Stimulated activated CD8-positive, alpha-beta memory T cell treated with anti-CD3 and anti-CD28 coated beads, Interleukin-7, amount 100 ng/mL, for 24 hours (primary cell): ENCODE measurements at places on chromosomes 4 and X.

DNA sequence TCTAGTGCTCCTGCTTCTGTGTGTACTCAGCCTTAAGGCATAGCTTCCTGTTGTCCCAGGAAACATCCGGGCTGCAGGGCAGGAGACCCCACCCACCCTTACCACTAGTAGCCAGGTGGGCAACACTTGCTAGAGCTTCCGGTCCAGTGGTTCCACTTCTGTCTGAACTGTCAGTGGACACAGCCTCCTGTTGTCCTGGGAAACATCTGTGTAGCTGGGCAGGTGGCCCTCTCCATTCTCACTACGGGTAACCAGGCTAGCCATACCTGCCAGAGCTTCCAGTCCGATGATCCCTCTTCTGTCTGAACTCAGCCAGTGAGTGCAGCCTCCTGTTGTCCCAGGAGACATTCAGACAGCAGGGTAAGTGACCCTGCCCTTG, 372.2 kb downstream of the INPP4B start:
- DNase-seq, result no peak

DNA sequence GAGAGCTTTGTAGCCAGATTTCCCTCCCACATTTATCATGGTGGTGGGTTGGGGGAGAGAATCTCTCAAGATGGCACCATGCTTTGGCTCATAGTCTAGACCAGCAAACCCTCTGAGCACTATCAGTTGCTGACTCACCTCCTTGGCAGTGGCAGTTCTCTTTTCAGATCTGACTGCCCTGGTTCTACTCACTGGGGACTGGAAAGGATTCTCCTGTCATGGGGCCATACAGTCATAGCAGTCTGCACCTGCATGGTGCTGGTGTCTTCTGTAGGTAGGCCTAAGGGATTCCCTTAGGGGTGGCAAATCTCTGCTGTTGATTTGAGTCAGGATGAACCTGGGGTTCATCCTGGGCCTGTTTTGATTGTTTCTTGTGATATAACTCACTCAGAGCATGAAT, 2.6 kb downstream of the TEX13B start:
- no peak for DNase-seq

DNA sequence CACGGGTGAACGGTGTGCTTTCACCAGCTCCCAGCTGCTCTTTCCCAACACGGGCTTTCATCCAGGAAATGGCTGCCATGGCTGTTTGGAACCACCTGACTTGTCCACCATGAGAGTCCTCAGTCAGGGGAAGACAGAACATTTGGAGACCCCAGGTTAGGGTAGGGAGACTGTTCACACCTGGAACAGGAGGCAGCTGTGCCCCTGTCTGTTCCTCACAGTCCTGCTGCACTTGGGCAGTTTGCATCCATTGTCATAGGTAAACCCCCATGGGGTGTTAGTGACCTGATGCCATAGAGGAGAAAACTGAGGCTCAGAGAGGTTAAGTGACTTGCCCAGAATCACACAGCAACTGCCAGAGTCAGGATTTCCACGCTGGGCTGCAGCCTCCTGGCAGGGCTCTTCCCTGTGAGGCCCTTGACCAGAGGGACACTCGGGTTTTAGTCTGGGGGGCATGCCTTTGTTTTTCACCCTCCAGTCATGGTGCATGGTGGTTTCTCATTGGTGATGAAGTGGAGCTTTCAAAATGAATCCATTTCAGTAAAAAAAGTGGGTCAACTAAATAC, 54.5 kb downstream of the TRMT44 start:
- no peak for DNase-seq

GRCh38 chr4:186886759-186887158, 163.1 kb upstream of the FAT1 start:
- DNase-seq, result no peak

DNA sequence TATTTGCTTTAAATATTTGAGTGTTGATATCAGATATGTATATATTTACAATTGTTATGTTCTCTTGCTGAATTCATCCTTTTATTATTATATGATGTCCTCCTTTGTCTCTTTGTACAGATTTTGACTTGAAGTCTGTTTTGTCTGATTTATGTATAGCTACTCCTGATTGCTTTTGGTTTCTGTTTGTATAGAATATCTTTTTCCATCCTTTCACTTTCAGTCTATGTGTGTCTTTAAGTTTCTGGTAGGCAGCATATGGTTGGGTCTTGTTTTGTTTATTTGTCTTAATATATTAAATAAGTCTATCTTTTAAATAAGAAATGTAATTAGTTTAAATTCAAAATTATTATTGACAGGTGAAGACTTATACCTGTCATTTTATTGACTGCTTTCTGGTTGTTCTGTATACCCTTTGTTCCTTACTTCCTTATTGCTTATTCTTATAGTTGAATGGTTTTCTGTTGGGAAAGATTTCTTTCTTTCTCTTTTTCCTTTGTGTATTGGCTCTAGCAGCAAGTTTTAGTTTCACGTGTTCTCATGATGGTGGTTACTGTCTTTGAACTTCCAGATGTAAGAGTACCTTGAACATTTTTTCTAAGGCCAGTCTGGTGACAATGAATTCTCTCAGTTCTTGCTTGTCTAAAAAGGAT, 31.1 kb downstream of the RAB28 start:
- no peak for DNase-seq

GRCh38 chr4:151227731-151228130, 49.2 kb upstream of the PRSS48 start:
- DNase-seq, result no peak

DNA sequence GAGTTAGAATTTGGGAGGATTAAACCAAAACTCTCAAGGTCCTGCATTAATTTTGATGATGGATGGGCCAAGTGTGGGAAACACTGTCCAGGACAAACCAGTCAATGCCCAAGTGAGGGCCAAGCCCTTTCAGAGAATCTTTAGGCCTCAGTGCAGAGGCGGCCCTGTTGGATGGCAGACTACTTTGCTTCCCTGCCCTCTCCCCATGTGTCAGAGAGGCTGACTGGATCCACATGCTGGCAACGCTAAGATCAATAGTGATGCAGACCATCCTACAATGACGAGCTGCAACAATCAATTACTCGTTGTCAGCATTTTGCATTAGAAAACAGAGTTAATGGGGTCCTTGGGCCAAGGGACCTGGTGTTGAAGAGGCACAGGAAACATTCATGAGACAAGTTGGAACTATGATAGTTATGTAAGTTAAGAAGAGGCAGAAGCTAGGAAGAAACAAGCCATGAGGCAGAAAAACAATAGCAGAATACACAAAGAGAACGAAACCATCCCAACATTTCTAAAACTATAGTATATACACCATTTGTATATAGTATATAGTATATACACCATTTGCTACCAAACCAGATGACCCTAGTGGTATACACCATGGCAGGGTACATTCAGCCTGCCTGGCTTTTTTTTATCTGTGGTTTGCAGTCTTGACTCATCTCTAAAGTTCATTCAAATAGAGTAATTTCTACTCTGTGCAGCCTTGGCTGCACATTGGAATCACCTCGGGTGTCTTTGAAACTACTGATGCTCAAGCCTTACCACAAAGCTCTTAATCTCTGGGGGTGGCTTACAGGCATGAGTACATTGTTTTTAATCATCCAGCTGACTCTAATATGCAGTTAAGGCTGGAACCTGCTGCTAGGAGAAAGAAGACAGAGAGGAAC, 147.7 kb upstream of the GYPA start:
- DNase-seq, result no peak

DNA sequence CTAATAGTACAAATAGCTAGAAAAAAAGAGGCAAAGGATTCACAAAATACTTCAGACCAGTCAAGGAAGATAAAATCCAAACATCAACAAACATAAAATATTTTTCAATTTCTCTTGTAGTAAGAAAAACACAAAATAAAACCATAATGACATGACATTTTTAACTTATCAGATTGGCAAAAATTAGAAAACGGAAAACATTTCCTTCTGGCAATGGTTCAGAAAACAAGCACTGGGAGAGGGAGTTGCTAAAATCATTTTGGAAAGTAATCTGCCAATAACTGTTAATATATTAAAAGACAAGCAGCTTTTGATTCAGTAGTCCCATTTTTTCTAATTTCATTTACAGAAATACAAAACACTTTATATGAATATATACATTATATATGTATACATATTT, 26.1 kb downstream of the TKTL2 start:
- DNase-seq, result no peak

DNA sequence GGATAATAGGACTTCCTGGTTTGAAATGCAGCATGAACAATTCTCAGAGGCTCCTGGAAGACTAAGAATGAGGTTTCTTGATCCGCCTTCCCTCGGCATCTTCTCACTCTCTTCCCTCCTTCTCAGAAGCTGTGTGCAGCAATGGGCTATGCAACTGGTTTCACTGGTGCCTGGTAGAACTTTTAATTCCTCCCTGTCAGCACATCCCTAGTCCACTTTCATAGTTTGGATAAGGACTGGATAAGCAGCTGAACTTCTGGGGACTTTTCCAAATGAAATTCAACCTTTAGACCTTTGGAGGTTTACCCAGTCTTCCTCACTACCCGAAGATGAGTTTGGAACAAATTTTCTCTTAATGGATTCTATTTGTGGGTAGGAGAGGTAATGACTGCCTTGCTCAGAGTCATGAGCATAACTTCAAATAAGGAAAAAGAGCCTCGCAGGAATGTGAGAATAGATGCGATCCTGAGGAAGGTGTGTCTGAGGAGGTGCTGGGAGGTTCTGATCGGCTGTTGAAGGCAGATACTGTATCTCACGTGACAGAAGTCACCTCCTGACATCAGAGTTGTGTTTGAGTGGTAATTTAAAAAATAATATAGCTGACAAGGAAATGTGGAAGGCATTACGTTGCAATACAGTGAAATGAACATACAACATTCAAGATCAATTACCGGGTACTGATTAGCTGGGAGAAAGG, 56.0 kb upstream of the HAND2 start:
- no peak for DNase-seq

GRCh38 chr4:53592122-53592521, 836 bp upstream of the LNX1 start:
- DNase-seq, result no peak

DNA sequence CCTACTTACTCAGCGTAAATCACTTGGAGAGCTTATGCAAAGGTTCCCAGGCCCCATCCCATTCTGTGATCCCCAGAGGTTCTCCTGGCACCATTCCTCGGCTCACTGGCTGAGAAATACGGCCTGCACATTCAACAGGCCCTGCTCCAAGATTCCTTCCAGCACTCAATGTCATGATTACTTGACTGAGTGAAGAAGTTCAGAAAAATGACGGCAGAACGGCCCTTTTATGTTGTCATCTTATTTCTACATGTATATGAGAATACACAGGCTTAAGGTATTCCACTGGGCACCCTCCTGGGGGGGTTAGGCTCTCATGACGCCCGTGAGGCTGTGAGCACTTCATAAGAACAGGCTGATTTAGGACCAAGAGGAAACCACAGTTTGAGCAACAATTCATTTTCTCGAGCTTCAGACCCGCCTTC, 190.6 kb downstream of the NSUN7 start:
- no peak for DNase-seq

- DNase-seq, result no peak
These were observed 20.3 kb downstream of the APOO start for GRCh38 chrX:23887451-23887850.

GRCh38 chr4:156949373-156949814, 22.2 kb downstream of the PDGFC start:
- DNase-seq, result no peak

DNA sequence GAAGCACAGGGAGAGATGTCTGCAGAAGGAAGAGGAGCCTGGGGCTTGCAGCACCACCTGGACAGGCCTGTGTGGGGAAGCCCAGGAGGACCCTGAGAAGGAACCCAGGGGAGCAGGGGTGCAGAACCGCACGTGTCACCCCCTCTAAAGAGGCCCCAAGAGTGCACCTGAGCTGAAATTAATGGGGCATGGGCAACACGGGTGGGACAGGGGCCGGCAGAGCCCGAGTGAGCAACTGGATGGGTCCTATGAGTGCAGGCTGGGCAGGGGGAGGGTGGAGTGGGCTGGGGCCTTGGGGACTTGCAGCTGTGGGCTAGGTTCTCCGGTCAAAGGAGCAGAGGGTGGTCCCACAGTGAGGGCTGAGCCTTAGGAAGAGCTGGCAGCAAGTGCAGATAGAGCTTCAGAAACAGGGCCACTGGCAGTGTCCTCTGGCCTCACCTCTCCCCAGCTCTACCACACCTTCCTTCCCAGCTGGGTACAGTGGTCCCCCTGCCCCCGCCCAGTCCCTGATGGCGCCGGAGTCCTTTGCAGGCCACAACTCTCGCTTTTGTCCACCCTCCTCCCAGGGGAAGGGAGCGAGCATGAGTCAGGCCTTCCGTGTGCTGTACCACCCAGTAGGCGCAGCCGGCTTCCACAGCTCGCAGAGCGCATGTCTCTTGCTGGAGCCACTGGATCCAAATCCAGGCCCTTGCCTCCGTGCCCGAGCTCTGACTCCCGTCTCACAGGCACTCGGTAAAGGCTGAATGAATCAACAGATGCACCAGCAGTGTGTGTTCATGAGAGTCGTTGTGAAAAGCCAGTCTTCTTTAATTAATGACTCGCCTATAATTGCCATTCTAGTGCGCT, 131.6 kb downstream of the HMX1 start:
- no peak for DNase-seq

DNA sequence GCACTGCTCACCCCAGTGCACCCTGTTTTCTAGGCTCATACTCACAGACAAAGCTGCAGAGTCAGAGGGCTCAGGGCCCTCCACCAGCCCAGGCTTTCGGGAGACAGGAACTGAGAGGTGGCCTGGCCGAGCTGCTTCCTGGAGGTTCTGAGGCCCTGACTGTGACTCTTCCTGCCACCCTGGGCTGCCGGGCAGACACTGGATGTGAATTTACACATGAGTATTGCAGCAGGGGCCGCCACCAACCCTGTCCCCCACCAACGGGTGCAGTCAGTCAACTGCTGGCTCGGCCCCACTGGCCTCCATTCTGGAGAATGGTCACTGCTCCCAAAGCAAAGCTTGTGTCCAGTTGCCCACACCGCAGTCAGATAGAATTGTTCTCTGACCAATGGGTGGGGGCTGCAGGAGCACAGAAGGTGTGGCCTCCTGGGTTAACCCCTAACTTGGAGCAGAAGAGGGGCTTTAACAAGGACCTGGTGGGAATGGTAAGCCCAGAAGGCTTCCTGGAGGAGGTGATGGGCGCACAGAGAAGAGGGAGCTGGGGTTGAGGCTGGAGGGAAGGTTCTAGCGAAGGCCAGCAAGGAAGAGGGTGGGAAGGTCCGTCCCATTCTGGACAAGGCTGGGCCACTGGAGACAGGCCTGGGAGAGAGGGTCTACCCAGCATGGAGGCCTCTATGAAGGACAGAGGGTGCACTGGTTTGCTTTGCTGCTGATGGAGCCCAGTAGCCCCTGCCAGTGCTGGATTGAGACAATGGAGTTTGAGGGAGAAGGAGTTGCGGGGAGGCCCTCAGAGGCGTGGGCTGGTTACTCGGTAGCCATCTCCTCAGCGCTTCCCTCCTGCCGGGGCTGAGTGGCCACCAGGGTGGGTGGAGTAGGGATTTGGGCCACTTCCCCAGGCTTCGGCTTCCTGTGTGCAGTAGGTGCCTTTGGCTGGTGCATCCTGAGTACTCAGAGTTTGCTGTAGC, 135.3 kb downstream of the CPZ start:
- no peak for DNase-seq

DNA sequence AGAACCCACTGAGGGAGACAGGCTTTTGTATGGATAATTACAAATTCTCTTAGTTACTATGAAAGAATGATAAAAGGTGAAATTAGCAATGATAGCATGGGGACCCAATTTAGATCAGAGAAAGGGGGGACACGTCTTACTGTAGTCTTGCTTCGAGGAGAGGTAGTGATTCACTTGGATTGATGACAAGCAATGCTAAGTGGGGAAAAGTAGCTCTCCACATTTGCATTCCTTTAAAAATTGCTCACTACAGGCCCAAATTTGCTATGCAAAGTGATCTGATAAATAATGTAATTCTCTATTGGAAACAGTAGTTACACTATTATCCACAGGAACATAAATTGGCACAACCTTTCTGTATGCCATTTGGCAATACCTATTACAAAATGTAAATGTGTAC, 42.5 kb upstream of the MAP3K15 start:
- DNase-seq, result no peak

- no peak for DNase-seq
These were observed 17.6 kb downstream of the ADRA2C start for GRCh38 chr4:3783693-3784306.
